ENCODE measurements at places on chromosomes 1 and 21.

- no peak for DNase-seq
These were observed 3.6 kb downstream of the OTUD7B start for GRCh38 chr1:150006881-150007421.

DNA sequence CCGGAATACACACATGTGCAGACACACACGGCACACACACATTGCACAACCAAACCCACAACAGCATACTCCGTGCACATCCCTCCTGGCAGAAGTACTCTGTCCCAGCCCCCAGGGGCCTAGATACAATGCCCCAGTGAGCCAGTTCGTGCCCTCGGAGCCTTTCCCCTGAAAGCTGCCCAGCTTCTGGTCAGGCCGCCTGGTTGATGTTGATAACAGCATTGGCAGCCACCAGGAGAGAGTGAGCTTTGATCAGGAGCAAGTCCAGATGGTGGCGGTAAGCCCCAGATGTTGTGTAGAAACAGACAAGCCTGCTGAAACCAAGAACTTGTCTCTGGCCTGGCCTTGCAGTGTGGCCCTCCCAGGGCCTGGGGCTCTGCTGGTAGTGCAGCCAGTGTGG lies 109.1 kb downstream of the GRIK3 start:
- DNase-seq: no peak

DNA sequence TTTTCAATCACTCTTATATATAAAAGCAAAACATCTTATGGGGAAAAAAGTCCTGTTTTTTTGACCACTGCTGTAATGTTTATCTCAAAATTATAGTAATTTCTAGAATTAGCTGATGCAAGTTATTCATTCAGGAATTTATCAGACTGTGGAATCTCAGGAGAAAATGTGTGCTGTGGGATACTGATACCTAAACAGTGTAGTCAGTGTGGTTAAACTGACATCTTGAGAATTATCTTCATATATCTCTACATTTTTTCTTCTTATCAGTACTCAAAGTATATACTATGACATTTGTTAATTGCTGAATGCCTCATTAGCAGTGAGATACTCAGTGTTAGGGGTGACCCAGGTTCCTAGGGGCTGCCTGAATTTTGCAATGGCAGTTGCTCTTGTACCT lies 839.3 kb downstream of the KCNT2 start:
- no peak for DNase-seq

GRCh38 chr21:16588433-16588860 lies 858.7 kb downstream of the USP25 start:
- DNase-seq: peak; percentile 28

GRCh38 chr1:81670286-81670685 lies 130.4 kb upstream of the ADGRL2 start:
- DNase-seq: no peak

DNA sequence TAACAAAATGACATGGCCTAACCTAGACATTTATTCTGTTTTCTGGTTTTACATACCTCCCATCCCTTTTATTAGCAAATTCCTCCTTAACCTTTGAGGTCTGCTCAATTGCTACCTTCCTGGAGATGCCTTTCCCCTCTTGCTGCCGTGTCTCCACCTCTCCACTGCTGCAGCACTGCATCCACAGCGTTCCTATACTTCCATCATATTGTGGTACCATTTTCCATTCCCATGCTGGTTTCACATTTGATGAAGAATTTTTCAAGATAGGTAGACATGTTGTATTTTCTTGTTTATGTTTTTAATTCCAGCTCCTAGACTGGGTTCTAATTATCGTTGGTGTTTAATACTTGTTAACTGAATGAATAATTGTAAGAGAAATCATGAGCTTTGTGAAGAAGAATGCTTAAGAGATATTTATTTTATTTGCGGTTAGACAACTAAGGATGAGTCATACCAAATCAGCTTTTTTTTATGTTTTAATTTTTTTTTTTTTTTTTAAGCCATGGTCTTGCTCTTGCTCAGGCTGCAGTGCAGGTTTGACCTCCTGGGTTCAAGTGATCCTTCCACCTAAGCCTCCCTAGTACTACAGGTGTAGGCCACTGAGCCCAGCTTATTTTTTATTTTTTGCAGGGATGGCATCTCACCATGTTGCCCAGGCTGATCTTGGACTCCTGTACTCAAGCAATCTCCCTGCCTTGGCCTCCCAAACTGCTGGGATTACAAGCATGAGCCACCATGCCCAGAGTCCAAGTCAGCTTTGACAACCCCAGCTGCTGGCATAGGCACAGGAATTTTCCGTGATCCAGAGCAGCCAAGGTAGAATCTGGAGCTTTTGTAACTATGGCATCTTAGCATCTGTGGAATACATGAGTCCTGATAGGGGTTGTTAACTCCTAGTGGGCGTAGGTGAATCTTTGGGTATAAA lies 44.0 kb downstream of the ATP6V1G3 start:
- DNase-seq: no peak

- DNase-seq: no peak
These were observed 59.9 kb downstream of the UBE2U start for GRCh38 chr1:64263335-64263734.

DNA sequence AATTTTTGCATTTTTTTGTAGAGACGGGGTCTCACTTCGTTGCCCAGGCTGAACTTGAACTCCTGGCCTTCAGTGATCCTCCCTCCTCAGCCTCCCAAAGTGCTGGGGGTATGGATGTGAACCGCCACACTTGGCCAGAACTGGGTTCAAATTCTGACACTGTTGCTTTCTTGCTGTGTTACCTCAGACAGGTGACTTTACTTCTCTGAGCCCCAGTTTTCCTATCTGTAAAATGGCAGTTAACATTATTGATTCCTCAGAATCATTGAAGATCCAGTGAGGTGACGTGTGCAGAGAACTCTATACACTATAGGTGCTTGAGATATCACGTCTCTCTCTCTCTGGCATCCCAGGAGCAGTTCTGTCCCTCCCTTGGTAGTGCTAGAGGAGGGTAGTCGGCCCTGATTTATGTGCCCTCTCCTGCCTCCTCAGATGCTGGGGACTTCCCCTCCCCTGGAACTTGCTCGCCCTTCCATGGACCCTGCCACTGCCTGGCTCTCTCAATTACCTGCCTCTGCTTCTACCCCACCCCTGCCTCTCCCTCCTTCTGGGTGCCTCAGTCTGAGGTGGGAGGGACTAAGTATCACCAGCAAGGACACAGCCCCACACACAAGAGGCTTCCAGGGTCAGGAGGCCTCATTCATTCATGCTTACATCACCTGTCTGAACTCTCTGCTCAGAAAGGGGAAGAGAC lies 2.8 kb upstream of the HPCA start:
- no peak for DNase-seq

- DNase-seq: no peak
These were observed 44.2 kb upstream of the MAB21L3 start for GRCh38 chr1:116066868-116067565.

GRCh38 chr1:10374442-10374860 lies 24.4 kb upstream of the PGD start:
- DNase-seq: no peak

DNA sequence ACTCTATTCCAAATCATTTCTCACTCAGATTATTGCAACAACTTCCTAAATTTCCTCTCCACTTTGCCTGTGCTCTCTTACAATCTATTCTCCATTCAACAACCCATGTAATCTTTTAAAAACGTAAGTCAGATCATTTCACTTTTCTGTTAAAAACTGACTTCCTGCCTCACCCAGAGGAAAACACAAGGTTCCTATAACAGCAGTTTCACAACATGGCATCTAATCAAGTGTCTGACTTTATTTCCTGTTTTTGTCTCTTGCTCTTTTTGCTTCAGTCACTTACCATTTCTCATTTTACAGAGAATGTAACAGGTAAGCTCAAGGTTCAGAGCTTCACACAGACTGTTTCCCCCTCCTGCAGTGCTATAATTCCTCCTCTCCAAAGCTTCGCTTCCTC lies 560.7 kb downstream of the LRRIQ3 start:
- no peak for DNase-seq

- no peak for DNase-seq
These were observed 187.8 kb downstream of the SLC44A5 start for GRCh38 chr1:75423136-75423535.
